ENCODE measurements at places on chromosomes 3 and 15.
A peak's percentile ranks its signal among the peaks of the same experiment; 100 is the strongest.

DNA sequence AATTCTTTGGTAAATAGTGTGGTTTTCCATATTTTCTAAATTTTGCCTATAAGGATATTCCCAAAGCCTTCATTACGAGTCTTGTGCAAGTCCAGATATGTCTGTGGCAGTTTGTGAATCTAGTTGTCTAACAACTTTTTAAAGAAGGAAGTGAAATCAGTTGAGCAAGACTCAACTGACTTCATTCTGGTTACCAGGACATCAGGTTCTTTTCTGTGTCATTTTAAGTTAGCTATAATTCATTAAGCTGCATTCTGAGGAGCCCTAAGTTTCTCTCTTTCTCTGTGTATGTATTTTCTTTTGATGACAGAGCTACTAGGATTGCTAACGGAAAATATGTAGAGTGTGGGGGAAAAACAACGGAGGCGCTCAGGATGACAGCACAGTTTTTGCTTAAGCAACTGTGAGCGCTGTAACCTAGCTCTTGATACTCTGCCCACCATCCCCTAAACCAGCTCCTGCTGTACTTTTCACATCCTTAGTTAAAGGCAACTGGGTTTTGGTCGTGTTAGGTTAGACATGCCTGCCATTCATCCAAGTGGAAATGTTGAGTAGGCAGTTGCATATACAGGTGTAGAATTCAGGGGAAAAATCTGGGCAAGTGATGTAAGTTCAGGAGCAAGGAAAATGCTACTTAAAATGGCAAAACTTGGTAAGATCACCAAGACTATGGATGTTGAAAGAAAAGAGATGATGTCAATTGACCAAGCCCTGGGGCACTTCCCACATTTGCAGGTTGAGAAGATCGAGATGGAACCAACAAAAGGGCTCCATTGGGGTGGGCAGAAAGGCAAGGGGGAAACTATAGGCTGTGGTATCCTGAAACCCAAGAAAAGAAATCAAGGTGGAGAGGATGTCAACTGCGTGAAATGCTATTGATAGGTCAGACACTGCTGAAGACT, 9.2 kb downstream of the MFSD1 start:
- no peak for DNase-seq

GRCh38 chr15:96700555-96700954, 370.1 kb downstream of the NR2F2 start:
- no peak for DNase-seq

GRCh38 chr3:167110901-167111300, 269.2 kb downstream of the ZBBX start:
- no peak for DNase-seq

GRCh38 chr3:116153174-116153573, 292.1 kb downstream of the LSAMP start:
- no peak for DNase-seq

GRCh38 chr3:41405466-41405865, 206.2 kb downstream of the CTNNB1 start:
- no peak for DNase-seq

DNA sequence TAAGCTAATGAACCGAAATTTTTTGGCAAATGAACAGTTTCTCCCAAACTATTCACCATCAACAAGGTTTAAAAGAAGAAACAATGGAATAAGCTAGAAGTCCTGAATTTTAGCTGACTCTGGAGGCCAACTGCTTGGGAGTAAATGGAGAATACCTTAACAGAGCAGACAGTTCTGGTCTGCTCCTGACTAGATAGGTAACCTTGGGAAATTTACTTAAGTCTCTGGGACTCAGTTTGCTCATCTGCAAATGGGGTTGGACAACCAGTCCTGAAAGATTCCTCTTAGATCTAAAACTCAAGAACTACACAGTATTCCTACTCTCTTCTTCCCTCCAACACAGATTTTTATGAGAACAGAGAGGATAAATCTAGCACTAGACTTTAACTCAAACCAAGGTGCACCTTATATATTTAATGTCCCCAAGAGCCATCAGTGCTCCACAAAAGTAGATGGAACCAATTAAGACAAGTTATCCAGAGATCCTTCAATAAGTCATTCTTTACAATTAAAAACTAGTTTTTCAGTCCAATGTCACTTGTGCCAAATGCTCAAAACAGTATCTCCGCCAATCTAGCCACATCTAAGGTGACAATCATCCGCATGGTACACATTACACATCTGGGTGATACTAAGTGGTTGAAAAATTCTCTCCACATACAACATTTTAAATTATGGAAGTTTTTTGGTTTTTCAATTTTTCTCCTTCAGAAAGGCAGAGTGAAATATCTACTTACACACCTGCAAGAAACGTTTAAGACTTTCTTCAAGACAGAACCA, 1.5 kb downstream of the RHOA start:
- peak; percentile 16 for DNase-seq

DNA sequence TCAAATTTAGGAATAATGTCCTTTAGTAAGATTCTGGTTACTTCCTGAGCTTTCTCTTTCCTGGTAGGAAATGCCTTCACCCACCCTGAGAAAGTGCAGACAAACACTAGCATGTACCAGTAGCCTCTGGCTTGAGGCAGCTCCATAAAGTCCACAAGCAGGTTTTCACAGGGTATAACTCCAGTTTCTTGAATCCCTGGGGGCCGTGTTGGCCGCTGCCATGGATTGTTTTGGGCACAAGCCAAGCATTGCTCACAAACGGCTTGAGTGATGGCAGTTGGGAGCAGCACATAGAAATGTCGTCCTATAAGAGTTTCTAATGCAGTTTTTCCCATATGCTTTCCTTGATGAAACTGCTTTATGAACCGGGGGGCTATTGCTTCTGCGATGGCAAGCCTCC, 164.1 kb downstream of the STXBP5L start:
- no peak for DNase-seq

- DNase-seq: no peak
These were observed 26.9 kb downstream of the BFSP2 start for GRCh38 chr3:133426721-133427120.

DNA sequence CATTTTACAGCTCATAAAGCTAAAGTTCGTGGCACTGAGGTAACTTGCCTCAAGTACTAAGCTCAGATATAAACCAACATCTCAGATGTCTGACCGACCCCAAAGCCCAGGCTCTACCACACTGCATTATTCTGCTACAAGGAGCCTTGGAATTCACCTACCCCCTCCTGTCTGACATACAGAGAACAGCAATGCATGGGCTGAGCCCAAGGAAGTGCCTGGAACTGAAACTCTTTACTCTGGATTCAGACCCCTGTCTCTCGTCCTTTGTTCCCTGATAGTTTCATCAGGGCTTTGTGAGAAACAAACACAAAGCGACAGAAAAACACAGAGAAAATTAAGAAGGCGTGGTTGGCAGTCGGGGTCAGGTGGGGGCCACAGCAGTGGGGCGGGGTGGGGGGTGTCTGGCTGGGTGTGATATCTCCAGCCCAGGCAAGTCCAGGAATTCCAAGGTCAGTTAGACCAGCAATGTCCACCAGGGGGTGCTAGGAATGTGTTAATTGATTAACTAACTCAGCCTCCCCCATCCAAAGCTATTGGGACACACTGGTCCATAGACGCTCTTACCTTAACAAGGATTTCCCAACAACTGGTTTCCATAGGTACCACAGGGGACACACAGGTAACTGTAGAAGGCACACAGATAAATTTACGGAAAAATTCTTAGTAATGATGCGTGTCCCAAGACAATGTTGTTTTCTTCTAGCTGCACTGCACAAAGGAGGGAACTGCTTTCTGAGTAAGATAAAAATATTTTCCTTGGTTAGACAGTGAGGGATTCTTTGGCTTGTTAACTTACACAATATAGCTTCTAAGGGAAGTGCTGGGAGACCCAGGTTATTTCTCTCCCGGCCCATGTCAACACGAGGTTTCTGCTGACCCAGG, 18.8 kb upstream of the SSUH2 start:
- no peak for DNase-seq

GRCh38 chr3:185976977-185977678, 39.3 kb upstream of the TRA2B start:
- DNase-seq: peak; percentile 65

GRCh38 chr3:100029689-100030088, 84.6 kb downstream of the FILIP1L start:
- no peak for DNase-seq

- DNase-seq: no peak
These were observed 22.5 kb upstream of the ROPN1 start for GRCh38 chr3:124014366-124014942.

GRCh38 chr15:80744826-80745225, 34.3 kb upstream of the CEMIP start:
- no peak for DNase-seq

GRCh38 chr3:7392206-7392605, 531.3 kb downstream of the GRM7 start:
- DNase-seq: no peak

DNA sequence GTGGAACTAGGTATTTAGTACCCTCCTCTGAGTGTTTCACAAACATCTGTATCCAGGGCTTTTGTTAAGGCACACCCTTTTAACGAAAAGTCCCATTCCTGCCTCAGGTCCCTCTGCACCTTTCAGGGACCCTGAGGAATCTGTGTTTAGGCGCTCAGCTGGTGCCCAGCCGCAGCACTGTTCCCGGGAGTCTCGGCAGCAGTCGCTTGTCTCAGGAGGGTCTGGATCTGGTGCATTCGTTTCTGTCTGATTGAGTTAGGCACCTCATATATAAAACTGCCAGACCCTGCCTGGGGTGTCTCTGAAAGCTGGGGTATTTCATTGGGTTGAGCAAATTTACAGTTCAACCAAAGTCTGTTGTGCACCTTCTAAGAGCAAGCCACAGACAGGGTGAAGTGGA, 162.8 kb upstream of the TOPAZ1 start:
- no peak for DNase-seq

DNA sequence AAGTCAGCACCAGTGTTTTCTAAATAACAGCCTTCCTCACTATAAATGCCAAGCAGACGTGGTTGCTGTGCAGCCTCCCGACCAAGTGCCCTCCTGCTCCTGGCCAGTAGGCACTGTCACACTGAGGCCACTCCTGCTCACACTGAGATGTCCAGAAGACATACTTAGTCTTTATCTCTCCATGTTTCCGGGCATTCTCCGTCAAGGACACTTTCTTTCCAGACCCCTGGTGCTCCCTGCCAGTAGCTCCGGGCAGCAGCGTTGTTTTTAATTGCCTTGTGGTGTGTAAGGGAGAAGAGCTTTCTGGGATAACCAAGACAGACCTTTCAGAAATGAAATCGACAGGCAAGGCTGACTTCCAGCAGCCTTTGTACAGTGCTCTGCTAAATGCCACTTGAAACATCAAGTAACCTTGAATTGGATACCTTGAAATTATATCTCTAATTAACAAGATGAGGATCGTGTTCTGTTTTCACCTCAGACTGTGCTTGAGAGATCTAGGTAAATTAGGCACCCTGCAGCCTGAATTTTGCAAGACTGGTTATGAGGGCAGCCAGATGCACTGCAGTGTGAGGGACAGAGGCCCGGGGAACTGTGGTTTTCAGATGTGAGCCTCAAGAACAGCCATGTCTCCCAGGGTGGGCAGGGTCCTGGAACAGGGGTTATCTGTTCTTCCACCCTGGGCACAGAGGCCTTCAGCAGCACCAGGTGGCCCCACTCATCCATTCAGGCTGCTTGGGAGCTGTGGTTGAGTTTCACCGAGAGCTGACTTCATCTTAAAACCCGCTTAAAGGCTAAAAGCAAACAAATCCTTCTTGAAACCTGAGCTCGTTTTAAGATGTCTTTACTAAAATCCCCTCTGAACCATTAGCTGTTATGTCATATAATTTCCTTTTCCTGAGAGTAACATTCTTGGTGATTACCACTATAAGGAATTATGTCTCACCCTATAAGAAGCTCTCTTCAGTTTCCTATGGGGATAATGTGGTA, 105.5 kb upstream of the IL12A start:
- no peak for DNase-seq

DNA sequence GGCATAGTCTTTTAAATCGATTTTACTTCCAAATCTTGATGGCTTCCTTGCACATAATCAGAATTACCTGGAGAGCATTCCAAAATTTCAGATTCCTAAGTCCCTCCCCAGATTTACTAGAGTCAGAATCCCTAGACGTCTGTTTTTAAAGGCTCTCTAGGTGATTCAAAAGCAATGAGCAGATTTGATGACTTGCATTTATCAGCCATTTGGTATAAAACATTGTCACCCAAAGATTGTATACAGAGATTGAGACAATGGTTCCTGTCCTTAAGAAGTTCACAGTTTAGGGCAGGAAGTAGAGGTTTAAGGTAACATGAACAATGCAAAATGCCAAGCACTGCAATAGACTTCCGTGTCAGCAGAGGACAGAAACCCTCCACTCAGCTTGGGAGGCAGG, 2.6 kb upstream of the PYGO1 start:
- no peak for DNase-seq

DNA sequence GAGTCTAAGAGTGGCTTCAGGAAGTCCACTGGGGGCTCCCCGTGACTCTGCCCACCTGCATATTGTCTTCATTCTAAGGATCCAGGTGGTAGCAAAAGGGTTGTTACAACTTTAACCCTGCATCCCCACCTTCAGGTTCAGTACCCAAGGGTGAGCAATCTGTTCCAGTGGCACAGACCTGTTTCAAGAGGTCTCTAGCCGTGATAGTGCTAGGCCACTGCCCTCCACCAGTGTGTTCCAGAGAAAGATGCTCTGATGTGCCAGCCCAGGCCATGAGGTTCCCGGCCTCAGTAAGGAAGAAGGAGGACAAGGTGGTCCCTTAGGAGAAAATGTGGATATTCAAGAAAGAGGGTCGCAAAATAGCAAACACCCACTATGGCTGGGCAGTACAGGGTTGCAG, 87.0 kb downstream of the IGF1R start:
- DNase-seq: no peak

DNA sequence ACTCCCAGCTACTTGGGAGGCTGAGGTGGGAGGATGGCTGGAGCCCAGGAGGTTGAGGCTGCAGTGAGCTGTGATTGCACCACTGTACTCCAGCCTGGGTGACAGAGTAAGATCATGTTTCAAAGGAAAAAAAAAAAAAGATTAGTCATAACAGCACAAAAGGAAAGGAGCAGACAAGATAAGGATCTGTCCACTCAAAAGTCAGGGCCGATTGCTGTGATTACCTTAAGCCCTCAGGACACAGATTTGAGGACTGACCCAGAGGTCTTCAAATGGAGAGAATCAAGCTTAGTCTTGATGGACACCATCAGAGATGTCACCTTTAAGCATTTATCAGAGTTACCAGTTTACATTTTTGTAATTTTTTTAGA, 23.9 kb upstream of the HEG1 start:
- DNase-seq: no peak

DNA sequence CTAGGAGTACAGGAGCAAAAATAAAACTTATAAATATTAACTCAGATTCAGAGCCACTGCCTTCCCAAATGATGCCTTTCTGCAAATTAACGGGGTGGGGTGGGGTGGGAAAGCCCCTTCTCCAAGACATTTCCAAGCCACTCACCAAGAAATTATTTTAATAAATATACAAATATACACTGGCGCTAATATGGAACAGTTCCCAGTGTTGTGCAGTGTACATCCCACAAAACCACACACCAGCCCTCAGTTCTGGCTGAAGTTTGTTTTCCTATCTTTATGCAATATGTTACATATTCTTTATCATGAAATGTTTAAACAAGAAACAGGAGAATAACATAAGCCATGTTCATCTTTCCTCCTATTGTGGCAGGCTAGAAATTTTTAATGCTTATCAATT, 53.0 kb upstream of the GYG1 start:
- DNase-seq: no peak
